SJSA1 (cell line): ENCODE measurements at places on chromosomes 11 and 22. TPM values are rescaled to one million over a fixed set of nuclear protein-coding genes. Genes with fewer than 3 reads are reported as not detected.

The PRDM11 gene
- 3.4 and 6.7 TPM in 2 replicates for total RNA-seq

DNA sequence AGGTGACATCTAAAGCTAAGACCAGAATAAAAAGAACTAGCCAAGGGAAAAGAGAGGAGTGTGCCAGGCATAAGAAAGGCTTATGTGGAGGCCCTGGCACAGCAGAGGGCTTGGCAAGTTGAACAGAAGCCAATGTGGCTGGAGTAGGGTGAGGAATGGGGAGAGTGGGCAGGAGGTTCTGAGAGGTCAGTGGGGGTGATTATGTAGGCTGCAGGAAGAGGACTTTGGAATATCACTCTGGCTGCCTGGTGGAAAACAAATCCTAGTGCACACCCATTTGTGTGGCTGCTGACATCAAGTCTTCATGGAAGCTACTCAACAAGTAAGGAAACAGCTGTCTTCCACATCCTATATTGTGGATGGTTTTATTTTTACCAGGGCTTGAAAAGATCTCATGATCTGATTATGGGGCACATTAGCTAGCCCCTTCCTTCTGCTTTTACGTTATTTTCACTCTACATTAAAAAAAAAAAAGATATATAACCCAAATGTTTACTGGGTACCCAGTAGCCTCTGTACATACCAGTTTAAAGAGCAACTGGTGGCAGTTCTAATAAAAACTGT lies 3.4 kb downstream of the MRPL16 start:
- no peak overlapping the region for H3K4me3 ChIP-seq
- no peaks in the 10 kb centered on the region for H3K27me3 ChIP-seq
- H3K4me1 ChIP-seq = peaks cover 8% of the 10 kb centered on the region
- peaks cover 68% of the 10 kb centered on the region for H3K36me3 ChIP-seq
- H3K27ac ChIP-seq = no peak overlapping the region

The NAALAD2 gene
- total RNA-seq = not detected in 2 replicates

The OSBP2 gene
- 0.37 and 0.53 TPM in 2 replicates for total RNA-seq

DNA sequence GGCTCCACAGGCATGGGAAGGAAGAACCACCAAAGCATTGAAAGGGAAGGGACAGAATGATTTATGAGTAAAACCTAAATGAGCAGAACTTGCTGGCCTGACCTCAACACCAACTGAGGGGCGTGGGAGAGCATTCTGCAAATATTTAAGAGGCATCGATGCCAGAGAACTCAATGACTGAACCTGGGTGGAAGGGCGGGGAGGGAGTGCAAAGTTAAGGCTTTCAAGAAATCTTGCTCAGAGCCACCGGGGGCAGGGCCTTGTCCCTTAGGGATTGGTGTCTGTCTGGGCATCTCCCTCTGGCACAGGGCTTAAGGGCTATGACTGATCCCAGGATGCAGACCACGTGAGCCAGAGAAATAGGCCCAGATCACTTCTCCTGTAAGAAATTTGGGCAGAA lies 137.1 kb downstream of the ADAMTS15 start:
- H3K4me1 ChIP-seq = peaks cover 14% of the 10 kb centered on the region
- H3K27ac ChIP-seq = no peak overlapping the region
- H3K27me3 ChIP-seq = no peaks in the 10 kb centered on the region
- no peak for DNase-seq

DNA sequence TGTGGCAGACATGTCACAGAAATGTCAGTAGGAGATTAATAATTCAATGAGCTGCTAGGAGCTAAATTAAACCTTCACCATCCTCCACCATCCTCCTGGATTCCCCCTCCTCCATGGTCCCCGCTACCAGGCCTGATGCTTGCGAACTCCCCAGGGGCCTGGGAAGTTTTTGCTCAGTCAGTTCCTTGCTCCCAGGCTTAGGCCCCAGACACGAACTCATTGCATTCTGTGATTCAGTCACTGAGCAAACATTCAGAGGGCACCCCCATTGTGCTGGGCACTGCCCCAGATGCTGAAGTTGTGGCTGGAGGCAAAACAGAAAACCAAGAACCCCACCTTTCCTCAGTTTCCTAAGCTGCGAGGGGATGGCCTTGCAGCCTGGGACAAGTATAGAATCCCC lies 14.3 kb downstream of the NPTXR start:
- peaks cover 11% of the 10 kb centered on the region for H3K4me1 ChIP-seq
- no peak for DNase-seq
- no peak overlapping the region for H3K27ac ChIP-seq
- H3K27me3 ChIP-seq = no peaks in the 10 kb centered on the region
- no peak overlapping the region for H3K4me3 ChIP-seq
- H3K36me3 ChIP-seq = no peaks in the 10 kb centered on the region
